ENCODE measurements at places on chromosomes 7 and 10. TPM values are rescaled to one million over a fixed set of nuclear protein-coding genes. Genes with fewer than 3 reads are reported as not detected.

Gene KEL
- not detected for total RNA-seq

Gene ANKRD26
- 14.1 TPM for total RNA-seq

- H3K27me3 ChIP-seq = no peaks in the 10 kb centered on the region
- no peak overlapping the region for H3K27ac ChIP-seq
- no peak for DNase-seq
- no peak overlapping the region for H3K4me3 ChIP-seq
- no peaks in the 10 kb centered on the region for H3K4me1 ChIP-seq
Measured at GRCh38 chr7:47000561-47000960, 581.4 kb downstream of the TNS3 start.

- H3K36me3 ChIP-seq = peaks cover 15% of the 10 kb centered on the region
- DNase-seq = no peak
- H3K4me3 ChIP-seq = peak overlapping the region; percentile 29
- peak overlapping the region; percentile 84 for H3K27ac ChIP-seq
- peaks cover 33% of the 10 kb centered on the region for H3K4me1 ChIP-seq
Measured at GRCh38 chr7:1124164-1124563, 35.8 kb downstream of the ZFAND2A start.

Data from stomach (tissue), 19 donors.